Fibroblast of the aortic adventitia (primary cell): ENCODE measurements at places on chromosomes 13 and 19.

GRCh38 chr19:29800100-29800825, 11.5 kb upstream of the CCNE1 start:
- DNase-seq: no peak

DNA sequence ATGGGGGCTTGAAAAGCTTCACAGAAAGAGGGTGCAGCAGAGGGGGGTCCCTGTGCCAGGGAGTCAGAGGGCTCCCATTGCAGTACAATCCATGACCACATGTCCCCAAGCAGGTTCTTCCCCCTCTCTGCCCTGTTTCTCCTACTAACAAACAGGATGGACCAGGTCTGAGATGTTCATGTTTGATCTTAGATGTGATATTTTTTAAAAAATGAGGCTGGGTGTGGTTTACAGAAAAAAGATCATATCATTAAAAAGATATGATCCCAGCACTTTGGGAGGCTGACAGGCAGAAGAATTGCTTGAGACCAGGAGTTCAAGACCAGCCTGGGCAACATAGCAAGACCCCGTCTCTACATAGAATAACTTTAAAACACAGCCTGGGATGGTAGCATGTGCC, 9.1 kb downstream of the OR7C2 start:
- DNase-seq: no peak

- no peak for DNase-seq
These were observed at the start of gene HSH2D for GRCh38 chr19:16143399-16144215. Gene HSH2D (plus strand): TSS chr19:16143685. CDS start chr19:16148751, 5,066 bp downstream.

- peak; percentile 60 for DNase-seq
These were observed 353.1 kb downstream of the EFNB2 start for GRCh38 chr13:106182404-106182803.

DNA sequence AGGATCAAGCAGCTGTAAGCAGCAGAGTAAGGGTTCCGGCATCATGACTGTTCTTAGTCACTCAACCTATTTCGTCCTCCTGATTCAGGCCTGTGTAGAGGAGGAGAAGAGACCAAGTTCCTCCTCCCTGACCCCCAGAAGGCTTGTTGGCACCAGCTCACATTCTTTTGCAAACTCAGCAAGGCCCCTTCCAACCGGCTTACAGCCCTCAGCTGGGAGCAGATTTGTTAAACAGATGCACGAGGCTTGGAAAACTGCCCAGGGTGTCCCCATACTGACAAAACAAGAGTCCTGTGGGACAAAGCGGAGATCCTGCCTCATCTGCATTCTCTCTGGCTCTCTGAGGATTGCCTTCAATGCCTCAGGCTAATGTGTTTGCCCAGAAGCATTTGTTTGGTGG, 113.2 kb upstream of the SOX21 start:
- DNase-seq: peak; percentile 15

DNA sequence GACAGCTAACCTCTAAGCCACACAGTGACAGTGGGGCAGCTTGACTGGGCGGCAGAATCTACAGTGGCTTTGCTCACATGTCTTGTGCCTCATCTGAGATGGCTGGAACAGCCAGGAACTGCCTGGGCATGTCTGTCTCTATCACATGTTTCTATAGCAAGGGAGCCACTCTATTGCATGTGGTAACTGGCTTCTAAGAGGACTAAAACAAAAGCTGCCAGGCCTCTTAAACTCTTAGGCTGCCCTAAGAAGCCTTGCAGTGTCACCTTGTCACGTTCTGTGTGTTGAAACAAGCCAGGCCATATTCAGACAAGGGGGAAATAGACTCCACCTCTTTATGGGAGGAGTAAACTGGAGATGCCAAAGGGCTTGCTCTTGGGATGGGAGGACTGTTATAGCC, 122.9 kb upstream of the MAB21L1 start:
- DNase-seq: peak; percentile 5

GRCh38 chr13:20001366-20002190, 43.1 kb downstream of the ZMYM2 start:
- DNase-seq: peak; percentile 40

DNA sequence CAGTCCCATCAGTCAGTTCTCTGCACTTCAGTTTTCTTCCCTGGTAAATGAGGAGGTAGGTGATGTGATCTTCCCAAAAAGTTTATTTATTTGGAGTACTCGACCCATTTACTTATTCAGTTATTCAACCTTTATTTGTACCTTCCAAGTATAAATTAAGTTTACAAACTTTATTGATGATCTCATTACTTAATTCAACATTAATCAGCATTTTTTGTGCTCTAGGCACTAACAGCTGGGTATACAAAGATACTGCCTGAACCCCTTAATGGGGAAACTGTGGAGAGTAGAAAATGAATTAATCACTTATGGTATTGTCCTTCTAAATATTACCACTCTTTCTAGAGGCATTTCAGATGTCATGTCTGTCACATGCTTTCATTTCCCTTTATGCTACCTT, 293.3 kb downstream of the DLEU7 start:
- DNase-seq: no peak

GRCh38 chr13:112833551-112834257, 135.3 kb upstream of the MCF2L start:
- DNase-seq: no peak

DNA sequence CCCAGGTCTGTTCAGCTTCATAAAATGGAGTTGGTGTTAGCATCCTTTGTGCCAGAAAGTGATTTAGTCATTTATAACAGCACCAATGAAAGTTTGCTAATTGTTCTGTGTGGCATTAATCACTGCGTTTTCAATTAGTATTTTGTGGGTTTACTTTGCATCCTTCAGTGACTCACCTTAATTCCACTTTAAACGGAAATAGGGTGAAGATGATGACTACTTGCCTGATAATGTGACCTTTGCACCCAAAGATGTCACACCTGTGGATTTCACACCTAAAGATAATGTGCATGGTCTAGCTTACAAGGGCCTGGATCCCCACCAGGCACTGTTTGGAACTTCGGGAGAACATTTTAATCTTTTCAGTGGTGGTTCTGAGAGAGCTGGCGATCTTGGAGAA, 15.0 kb downstream of the GPATCH1 start:
- no peak for DNase-seq

DNA sequence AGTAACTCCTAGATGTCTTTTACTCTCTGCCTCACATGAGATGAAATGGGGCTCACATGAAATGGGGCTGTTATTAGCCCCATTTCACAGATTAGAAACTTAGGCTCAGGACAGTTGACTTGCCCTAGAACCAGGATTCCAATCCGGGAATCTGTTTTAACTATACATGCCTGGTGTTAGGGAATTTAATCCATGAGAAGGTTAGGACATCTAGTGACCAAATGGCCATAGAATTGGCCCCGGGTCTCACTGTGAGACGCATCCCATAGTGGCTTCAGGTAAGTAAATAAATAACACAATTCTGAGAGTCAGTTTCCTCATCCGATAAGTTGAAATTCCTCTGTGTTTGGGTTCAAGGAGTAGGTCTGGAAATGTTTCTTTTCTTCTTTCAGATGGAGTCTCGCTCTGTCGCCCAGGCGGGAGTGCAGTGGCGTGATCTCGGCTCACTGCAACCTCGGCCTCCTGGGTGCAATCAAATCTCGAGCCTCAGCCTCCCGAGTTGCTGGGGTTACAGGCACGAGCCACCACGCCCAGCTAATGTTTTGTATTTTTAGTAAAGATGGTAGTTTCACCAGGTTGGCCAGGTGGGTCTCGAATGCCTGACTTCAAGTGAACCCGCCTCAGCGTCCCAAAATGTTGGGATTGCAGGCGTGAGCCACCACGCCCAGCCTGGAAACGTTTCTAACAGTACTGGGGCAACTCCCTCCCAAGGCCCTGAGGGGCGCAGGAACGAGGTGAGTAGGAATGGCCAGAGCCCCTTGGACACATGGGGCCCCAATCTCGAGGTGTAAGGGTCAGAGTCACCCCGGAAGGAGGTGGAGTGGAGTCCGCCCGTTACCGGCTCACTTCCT, 1.2 kb upstream of the ZNF574 start:
- DNase-seq: no peak

- peak; percentile 75 for DNase-seq
These were observed 34.7 kb upstream of the ESD start for GRCh38 chr13:46831588-46832194.

GRCh38 chr13:26973295-26973694, 198.3 kb downstream of the USP12 start:
- DNase-seq: no peak

DNA sequence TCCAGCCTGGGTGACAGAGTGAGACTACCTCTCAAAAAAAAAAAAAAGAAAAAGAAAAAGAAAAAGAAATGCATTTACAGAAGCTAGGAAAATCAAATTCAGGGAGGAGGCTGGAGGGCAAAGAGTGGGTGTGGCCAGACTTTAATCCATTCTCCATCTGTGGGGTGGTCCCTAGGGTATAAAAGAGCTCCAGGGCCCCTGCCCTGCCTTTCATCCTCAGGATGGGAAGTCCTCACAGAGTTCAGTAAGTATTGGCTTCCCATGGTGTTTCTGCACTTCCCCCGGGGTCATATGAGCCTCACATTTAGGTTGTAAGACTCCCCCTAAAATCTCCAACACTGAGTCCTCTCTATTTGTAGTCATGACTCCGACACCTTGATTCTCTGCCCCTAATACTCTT, 33.0 kb downstream of the DPRX start:
- DNase-seq: no peak

DNA sequence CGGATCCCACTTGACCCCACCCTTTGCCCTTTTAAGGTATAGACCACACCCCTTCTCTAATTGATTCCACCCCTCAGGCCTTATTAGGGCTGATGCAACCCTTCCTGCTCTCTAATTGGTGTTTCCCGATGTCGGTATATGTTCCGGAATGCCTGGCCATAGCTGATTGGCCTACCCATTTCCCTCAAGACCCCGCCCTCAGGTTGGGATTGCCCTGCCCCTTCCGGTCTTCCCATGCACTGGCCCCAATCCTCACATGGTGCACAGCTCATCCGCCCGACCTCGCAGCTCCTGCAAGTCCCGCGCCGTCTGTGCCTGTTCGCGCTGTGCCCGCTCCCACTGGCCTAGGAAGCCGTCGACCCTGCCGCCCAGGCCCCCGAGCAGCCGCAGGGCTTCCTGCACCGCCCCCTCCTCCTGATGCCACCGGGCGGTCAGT, 18.1 kb downstream of the TSKS start:
- no peak for DNase-seq

- no peak for DNase-seq
These were observed 707.0 kb downstream of the UQCRFS1 start for GRCh38 chr19:28505933-28506332.

- peak; percentile 55 for DNase-seq
These were observed 31.7 kb downstream of the IER2 start for GRCh38 chr19:13181747-13182388.

GRCh38 chr13:84648069-84648640, 765.9 kb upstream of the SLITRK1 start:
- peak; percentile 37 for DNase-seq

DNA sequence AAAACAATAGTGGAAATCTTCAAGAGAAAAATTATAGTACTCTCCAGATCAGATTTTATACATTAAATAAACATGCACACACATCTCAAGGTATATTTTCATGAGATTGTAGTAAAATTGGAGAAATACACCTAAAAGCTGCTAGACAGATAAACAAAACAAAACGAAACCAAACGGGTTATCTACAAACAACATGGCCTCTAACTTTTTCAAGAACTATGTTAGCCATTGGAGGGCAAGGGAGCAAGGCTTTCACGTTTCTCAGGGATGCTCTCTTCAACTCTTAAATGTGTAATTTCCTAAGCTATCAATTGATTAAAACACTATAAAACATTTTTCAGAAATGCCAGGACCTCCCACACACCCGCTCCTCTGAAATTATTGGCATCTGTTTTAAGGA, 1262.4 kb upstream of the PCDH20 start:
- DNase-seq: no peak

GRCh38 chr13:50576156-50576555, 267.3 kb downstream of the DLEU7 start:
- DNase-seq: no peak

- DNase-seq: peak; percentile 64
These were observed 277.9 kb downstream of the ZNF536 start for GRCh38 chr19:30649934-30650614.

- no peak for DNase-seq
These were observed 2.2 kb downstream of the PDE4C start for GRCh38 chr19:18223860-18224524.

DNA sequence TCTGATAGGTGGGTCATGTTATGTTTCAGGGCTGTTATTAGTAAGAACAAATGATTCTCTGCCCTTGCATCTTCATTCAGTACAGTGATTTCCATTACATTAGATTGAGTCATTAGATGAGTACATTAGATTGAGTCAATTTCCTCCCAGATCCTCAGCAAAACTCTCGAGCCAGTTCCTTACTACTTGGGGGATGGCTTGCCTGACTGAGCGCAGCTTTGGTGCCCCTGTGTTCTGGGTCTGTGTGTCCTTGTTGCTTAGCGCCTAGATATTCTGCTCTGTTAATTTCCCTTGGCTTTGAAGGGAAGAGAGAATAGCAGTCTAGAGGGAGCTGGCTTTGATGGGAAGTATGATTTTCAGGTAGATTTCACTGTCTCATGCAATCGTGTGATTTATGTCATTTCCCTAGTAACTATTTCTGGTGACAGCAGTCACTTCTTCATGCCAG, 19.1 kb upstream of the SCEL start:
- peak; percentile 51 for DNase-seq

DNA sequence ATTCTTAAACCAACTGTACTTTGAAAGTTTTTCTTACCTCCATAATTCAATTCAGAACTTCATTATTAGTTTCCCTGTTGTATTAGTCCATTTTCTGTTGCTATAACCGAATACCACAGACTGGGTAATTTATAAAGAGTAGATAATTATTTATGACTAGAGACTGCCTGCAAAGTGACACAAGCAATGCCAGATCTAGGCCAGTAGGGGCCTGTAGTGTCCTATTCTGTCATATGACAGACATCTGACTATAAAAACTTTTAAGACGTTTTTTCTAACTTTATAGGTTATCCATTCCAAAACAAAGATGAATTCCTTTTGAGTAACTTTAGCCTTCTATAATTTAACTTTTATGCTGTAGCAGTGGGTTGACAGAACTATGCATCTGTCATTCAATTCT, 2783.8 kb downstream of the PCDH9 start:
- no peak for DNase-seq

GRCh38 chr13:92158346-92158745, 759.9 kb downstream of the GPC5 start:
- DNase-seq: no peak

DNA sequence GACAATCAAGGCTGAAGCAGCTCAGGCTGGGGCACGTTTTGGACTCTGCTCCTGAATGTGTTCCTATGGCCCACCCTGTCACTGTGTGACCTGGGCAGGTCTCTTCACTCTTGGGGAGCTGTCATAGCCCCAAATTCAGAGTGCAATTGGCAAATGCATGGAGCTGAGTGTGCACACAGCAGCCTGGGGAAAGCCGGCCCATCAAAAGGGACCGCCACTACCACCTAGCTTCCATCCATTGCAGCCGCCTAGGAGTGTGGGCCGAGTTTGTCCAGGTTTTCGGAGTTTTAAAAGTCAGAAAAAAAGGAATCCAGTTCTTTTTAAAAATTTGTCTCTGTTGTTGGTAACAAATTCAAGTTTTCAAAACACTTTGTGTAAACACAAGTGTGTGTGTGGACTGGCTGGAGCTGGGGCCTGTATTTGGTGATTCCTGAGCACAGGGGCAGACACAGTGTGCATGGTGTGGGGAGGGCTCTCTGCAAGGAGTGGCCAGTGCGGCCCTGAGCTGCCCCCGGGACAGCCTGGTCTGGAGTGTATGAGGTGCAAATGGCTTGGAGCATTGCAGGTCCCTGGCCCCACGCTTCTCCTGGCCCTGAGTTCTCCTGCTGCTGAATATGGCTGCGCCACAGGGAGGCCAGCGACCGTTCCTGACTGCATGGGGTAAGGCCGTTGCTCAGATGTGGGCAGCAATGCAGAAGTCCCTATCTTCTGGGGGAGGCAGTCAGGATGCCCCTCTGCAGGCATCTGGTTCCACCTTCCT, 13.2 kb upstream of the ZNF536 start:
- DNase-seq: no peak
